ENCODE measurements at places on chromosomes 6 and 20.

DNA sequence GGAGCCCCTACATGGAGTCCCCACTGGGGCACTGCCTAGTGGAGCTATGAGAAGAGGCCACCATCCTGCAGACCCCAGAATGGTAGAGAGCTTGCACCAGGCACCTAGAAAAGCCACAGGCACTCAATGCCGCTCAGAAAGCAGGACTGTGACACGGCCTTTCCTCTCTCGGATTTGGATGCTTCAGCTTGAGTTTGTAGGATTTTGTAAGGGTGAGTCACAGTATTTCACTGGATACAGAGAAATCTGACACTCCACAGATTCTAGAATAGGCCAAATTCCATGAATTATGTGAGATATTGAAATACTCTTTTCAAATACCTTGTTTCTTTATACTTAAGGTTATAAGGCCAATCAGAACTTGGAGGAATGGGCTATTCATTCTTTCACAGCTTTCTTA is 424.5 kb downstream of the HTR1B start:
- DNase-seq, result no peak

- DNase-seq, result no peak
Observed at GRCh38 chr6:80010288-80010687, 5.8 kb downstream of the TTK start.

GRCh38 chr20:41645372-41645771 is 27.2 kb upstream of the CHD6 start:
- no peak for DNase-seq

DNA sequence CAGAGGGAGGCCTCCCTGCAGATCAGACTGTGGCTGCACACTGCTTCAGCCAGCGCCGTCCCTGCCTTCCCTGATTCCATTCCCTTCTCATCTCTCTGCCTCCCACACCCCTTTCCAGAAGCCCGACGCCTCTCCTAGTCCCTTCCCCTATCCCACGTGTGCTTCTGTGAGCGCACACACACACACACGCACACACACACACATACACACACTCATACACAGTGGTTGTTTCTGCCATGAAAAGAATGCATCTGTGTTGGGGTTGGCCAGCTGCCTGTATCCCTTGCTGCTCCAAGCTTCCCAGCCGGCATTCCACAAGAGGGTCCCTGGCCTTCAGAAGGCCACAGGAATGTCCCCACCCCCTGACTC is 51.7 kb downstream of the MOCS1 start:
- no peak for DNase-seq

DNA sequence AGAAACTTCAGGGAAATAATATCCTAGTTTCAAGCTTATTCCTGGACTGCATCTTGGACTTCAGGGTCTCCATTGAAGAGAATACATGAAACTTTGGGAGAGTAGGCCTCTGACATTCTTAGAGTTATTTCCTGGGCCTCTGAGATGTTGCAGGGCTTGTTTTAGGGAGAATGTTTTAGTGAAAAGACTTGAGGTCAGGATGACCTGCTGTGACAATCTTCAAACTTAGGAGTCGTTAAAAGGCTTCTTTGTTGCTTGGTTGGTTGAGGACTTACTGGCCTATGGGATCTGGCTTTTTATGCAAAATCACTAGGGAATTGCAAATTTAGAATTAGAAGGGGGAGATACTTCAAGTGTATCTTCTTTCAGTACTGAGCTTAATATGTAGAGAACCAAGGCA is 613.2 kb upstream of the FLRT3 start:
- DNase-seq, result no peak

DNA sequence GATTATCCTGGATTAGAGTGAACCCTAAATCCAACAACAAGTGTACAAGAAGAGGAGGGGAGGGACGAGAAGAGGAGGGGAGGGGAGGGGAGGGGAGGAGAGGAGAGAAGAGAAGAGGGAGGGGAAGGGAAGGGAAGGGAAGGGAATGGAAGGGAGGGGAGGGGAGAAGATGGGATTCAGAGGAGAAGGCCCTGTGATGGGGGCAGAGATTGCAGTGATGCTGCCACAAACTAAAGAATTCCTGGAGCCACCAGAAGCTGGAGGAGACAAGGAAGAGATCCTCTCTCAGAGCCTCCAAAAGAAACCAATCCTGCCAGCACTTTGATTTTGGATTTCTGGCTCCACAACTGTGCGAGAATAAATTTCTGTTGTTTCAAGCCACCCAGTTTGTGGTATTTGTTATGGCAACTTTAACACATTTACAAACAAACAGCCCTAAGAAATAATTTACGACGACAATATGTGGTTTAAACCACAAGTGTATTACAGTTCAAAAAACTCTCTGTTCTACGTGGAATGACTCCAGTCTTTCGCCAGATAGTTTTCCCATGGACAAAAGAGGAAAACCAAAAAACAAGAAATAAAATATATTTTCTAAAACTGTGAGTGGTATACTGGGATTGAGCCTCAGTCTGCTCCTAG is 235.4 kb downstream of the HDGFL1 start:
- DNase-seq, result no peak
